ENCODE measurements at places on chromosomes 11 and 22. TPM values are rescaled to one million over a fixed set of nuclear protein-coding genes. Genes with fewer than 3 reads are reported as not detected.

The F2 gene
- not detected for total RNA-seq

The MARK2 gene
- total RNA-seq: 68.0 TPM

DNA sequence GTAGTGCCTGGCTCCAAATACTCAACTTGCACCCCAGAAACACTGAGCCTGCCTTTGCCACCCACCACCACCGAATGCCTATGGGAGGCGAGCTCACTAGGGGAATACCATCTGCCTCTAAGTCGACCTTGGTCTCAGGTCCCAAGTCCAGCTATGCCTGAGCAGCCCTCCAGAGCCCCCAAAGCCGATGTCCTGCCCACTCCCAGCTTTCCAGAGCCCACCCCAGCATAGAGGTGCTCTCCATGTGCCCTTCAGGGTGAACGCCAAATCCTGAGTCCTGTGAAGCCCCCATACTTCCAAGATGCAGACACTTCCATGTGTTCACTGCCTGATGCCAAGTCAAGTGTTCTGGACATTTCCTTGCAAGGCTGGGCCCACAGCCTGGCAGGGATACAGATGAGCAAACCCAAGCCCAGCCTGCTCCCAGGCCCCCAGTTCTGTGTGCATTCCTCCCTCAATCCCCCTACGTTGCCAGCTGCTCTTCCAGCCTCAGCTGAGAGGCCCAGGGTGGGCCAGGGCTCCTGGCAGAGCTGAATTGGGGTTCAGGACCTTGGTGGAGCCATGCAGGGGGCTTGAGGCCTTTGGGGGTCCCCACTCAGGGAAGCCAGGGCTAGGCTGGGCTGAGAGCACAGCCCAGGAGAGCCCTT, 2.6 kb upstream of the KMT5B start:
- no peak for DNase-seq
- peaks cover 29% of the 10 kb centered on the region for H3K4me1 ChIP-seq
- H3K36me3 ChIP-seq: no peaks in the 10 kb centered on the region
- no peaks in the 10 kb centered on the region for H3K27me3 ChIP-seq
- H3K27ac ChIP-seq: no peak overlapping the region

- H3K27me3 ChIP-seq: no peaks in the 10 kb centered on the region
- no peaks in the 10 kb centered on the region for H3K4me1 ChIP-seq
- H3K27ac ChIP-seq: no peak overlapping the region
Measured at GRCh38 chr11:95831198-95831883, 41.0 kb downstream of the CEP57 start.

DNA sequence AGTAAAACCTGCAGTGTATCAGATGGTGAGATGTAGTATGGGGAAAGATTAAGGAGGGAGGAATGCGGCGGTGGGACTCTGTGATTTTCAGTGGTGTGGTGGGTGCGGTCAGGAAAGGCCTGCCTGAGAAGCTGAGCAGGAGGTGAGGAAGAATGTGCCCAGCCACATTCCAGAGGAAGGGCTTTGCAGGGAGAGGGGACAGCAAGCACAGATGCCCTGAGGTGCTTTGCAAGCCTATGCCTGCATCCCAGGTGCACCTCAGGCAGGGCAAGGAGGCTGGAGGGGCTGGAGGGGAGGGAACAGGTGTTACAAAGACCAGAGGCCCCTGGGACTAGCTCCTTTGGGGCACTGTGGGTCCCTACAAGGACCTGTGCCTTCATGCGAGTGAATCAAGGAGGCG, 42.1 kb downstream of the MYO7A start:
- no peaks in the 10 kb centered on the region for H3K4me1 ChIP-seq
- H3K36me3 ChIP-seq: no peaks in the 10 kb centered on the region
- no peak overlapping the region for H3K4me3 ChIP-seq
- no peak overlapping the region for H3K27ac ChIP-seq

GRCh38 chr22:28791841-28792490, 8.4 kb downstream of the XBP1 start:
- peaks cover 33% of the 10 kb centered on the region for H3K36me3 ChIP-seq
- H3K27ac ChIP-seq: no peak overlapping the region
- H3K4me1 ChIP-seq: peaks cover 65% of the 10 kb centered on the region
- H3K27me3 ChIP-seq: no peaks in the 10 kb centered on the region

The CNIH2 gene
- total RNA-seq: 1.8 TPM

- H3K27ac ChIP-seq: no peak overlapping the region
- no peaks in the 10 kb centered on the region for H3K4me1 ChIP-seq
- H3K36me3 ChIP-seq: no peaks in the 10 kb centered on the region
- H3K4me3 ChIP-seq: no peak overlapping the region
- no peaks in the 10 kb centered on the region for H3K27me3 ChIP-seq
- DNase-seq: no peak
Measured at GRCh38 chr11:2581151-2581930, 118.5 kb downstream of the KCNQ1OT1 start.

- no peaks in the 10 kb centered on the region for H3K4me1 ChIP-seq
- DNase-seq: no peak
- H3K27ac ChIP-seq: no peak overlapping the region
- H3K4me3 ChIP-seq: no peak overlapping the region
- H3K36me3 ChIP-seq: no peaks in the 10 kb centered on the region
Measured at GRCh38 chr11:34788642-34789041, 127.5 kb downstream of the APIP start.

The SEPTIN3 gene
- 0.36 TPM for total RNA-seq

Data from CD4-positive, alpha-beta memory T cell (primary cell).